Activated CD4-positive, alpha-beta T cell treated with anti-CD3 and anti-CD28 coated beads, Interleukin-2, amount 50 U/mL, for 1 hour (primary cell): ENCODE measurements at places on chromosomes 2 and 18.

- DNase-seq, result no peak
Measured at GRCh38 chr2:41972819-41973218, 75.0 kb upstream of the PKDCC start.

GRCh38 chr2:53787614-53788289, 908 bp downstream of the ERLEC1 start:
- no peak for DNase-seq

GRCh38 chr2:230921806-230922595, 3.0 kb downstream of the GPR55 start:
- DNase-seq, result no peak

DNA sequence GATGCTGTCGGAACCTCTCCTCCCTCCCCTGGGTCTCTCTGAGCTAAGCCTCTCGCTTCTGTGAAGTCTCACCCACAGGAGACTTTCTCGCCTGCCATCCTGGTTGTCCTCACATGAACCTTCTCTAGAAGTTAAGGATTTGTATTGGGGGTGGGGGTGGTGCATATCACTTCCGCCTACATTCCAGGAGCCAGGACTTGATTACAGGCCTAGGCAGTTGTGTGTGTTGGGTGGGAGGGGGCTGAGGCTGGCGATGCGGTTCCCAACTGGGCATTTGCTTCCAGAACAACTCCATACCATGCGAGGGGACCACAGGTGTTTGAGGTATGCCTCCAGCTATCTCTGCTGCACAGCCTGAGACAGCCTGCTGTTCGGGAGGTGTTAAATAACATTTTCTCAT, 56.8 kb upstream of the MGAT4A start:
- no peak for DNase-seq

GRCh38 chr2:46179037-46179621, 118.1 kb upstream of the EPAS1 start:
- DNase-seq, result peak; percentile 51

- DNase-seq, result no peak
Measured at GRCh38 chr2:170930991-170931266, 1.9 kb downstream of the GORASP2 start.

- no peak for DNase-seq
Measured at GRCh38 chr2:33322612-33323011, 153.8 kb upstream of the RASGRP3 start.

DNA sequence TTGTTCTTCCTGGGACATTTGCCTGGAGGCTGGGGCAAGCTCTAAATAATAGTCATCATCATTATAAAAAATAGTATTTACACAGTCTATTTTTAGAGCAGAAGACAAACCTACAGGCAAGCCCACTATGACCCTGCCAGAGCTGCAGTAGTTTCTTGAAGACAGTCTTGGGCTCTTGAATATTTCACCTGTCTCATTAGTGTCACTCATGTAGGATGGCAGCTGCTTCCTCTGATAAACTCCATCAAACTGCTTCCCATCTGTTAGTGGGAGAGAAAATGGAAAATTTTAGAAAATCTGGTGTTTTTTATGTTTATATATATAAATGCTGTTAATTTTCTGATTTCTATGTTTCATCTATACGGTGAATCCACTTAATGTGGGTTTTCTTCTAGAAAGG, 8.5 kb upstream of the CYRIA start:
- no peak for DNase-seq

- no peak for DNase-seq
Measured at GRCh38 chr2:50765146-50765545, 266.8 kb downstream of the NRXN1 start.

DNA sequence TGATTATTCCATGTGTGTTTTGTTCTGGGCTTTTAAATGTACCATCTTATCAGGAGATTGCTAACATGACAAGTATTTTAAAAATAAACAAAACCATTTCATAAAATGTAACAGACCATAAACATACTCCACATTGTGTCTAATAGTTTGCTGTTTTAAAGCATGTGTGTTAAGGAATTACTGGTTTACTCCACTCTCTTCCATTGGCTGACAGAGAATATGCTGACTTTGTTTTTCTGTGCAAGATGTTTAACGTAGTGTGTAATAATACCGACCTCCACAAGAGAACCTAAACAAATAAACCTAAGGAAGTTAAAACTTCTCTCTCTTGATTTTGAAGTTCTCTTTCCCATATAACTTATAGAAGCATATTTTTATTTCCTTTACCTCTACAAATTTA, 17.0 kb upstream of the TMEM18 start:
- no peak for DNase-seq

- no peak for DNase-seq
Measured at GRCh38 chr2:237171881-237172280, 86.2 kb downstream of the COPS8 start.

- DNase-seq, result no peak
Measured at GRCh38 chr2:118056165-118056534, 32.1 kb upstream of the INSIG2 start.

GRCh38 chr2:2834516-2835254, 503.6 kb upstream of the MYT1L start:
- no peak for DNase-seq

DNA sequence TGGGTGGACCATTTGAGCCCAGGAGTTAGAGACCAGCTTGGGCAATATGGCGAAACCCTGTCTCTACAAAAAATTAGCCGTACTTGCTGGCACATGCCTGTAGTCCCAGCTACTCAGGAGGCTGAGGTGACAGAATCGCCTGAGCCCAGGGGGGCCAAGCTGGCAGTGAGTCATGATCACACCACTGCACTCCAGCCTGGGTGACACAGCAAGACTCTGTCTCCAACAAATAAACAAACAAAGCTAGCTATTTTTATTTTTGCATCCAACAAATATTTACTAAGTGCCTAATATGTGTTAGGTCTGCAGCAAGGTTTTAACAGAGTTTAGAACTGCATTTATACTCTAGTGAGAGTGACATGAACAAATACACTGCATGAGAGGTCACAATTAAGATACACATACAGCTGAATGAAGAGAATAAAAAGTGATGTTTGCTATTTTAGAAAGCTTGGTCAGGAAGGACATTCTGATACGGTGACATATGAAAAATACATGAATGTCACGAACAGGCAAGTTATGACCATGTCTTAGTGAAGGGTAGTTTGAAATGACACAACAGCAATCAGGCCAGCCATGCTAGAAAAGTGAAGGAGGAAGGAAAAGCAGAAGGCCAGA, 83.2 kb upstream of the FRZB start:
- DNase-seq, result no peak

GRCh38 chr2:8682719-8683667, 1.1 kb downstream of the ID2 start:
- DNase-seq, result peak; percentile 46

- DNase-seq, result no peak
Measured at GRCh38 chr18:20996418-20996817, 115.2 kb downstream of the ROCK1 start.

DNA sequence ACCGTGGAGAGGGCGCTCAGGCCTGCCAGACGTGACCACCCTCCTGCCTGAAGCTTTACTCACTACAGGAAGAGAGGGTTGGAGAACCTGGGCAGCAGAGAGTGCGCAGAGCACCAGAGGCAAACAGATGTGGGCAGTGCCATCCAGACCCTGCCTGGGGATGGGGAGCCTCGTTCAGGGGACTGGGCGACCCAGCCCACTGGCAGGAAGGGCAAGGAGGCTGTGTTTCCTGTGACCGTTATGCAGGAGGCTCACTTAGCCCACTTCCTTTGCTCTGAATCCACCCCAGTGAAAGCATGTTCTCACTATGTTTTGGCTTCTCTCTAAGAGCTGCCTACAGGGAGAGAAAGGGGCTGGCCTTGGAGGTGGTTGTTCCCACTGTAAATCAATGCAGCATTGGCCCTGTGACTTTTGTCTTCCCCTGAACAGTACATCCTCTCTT, 23.0 kb upstream of the ACKR3 start:
- no peak for DNase-seq

DNA sequence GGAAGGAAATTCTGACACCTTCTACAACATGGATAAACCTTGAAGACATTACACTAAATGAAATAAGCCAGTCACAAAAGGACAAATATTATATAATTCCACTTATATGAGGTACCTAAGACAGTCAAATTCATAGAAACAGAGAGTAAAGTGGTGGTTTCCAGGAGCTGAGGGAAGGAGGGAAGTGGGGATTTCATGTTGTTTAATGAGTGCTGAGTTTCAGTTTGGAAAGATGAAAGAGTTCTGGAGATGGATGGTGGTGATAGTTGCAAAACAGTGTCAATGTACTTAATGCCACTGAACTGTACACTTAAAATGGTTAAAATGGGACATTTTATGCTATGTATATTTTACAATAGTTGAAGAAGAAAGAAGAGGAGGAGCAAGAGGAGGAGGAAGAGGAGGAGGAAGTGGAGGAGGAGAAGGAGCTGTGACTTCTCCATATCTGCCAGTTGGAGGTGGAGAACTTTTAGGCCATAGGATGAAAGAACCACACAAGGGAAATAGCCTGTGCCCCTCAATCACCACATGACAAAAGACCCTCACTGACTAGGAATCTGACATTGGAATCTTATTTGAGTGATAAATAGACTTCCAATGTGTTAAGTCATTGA, 55.3 kb upstream of the LGALSL start:
- DNase-seq, result no peak

DNA sequence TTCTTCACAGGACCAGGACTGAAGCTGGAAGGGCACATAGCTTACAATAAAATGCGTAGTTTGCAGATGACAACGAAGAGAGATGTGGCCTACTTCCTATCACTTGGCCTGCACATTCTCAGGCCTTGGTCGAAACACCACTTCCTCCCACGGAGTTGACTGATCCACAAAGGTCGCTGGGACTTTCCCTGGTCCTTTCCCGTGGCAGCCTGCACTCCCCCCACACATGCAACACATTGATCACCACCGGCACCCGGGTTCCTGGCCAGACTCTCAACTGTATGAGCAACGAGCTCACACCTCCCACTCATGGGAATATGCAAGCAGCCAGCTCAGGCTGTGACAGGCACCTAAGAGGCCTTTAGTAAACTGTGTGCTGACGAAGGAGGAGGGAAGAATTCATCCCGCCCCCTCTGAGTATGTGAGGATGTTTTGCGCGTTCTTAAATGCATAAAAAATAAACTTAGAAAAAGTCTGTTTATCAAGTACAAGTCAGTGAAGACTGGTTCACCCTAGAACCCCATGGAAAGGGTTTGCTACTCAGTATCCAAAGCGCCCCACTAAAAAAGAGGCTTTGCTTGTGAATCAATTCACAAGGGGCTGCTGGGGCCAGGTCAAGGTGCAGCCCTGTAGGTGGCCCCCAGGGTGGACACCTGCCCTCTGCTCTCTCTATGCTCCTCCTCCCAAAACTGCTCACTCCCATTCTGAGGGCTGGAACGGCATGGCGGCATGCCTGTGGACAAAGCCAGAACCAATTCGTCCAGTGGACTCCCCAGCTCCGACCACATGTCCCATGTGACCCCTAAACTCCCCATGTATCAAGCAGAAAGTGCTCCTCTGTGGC, 154.3 kb downstream of the EIPR1 start:
- peak; percentile 62 for DNase-seq

DNA sequence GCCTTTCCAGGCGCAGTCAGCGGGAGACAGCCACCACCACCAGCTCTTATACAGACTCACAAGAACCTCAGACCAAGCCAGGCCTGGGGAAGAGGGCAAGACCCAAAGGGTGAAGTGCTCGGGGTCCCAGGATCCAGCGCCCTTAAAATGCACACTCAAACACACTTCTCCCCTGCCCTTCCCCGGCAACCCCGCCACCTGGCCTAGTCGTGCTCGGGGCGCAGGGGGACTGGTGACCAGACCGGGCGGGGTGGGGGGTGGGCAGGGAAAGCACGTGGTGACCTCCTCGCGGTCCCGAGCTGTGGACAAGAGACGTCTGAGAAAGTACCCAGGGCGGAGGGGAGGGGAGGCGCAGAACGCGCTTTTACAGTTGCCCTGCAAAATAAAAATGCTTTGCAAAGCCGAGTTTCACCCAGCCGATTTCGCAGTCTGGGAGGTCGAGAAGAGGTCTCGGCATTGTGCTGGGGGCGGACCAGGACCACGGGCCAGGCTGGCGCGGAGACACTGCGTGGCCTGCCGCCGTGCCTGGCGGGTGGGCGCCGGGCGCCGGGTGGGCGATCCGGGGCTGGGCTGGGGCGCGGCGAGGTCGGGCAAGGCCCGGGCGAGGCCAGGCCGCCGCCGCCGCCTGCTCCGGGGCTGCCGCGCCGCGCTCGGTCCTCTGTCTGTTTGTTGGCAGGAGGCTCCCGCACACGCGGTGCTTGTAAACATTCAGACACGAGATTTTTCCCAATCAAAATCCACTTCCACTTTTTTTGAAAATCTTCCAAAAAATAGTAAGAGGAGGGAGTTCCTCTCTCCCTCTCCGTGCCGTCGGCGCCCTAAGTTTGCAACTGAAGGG, 2.0 kb downstream of the BCL11A start:
- no peak for DNase-seq

GRCh38 chr2:64391424-64391823, 62.5 kb upstream of the LGALSL start:
- no peak for DNase-seq

DNA sequence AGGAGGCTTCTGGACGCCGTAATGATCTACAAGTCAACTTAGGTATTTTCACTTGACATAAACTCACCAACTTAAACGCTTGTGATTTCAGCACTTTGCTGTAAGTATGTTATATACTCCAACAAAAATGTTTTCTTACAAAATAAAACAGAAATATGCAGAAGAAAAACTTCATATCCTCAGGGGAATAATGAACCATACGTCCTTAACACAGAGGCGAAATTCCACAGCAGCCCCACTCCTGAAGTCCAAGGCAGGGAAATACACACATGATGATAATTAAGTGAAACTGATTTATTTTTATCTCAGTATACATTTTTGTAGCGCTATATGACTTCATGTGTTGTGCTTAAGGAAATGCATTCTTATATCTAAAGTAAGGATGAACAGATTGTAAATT, 335.4 kb upstream of the VWC2L start:
- DNase-seq, result no peak

DNA sequence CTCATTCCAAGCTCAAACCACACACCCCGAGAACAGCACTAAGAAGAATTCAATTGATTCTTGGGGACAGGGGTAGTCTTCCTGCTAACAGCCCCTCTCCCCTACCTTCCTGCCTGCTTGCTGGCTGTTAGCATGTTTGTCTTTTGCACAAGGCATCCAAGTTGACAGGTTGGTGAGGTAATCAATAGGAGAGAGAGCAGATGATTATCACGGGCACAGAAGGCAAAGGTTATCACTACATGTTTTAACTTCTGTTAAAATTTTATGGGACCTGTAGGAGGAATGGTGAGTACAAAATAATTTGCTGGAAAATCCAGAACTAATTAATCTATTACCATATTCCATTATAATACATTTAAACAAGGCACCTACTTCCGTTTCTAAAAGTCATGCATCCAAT, 442.1 kb upstream of the TCF4 start:
- no peak for DNase-seq

- no peak for DNase-seq
Measured at GRCh38 chr2:165114346-165114939, 89.4 kb downstream of the SCN3A start.

DNA sequence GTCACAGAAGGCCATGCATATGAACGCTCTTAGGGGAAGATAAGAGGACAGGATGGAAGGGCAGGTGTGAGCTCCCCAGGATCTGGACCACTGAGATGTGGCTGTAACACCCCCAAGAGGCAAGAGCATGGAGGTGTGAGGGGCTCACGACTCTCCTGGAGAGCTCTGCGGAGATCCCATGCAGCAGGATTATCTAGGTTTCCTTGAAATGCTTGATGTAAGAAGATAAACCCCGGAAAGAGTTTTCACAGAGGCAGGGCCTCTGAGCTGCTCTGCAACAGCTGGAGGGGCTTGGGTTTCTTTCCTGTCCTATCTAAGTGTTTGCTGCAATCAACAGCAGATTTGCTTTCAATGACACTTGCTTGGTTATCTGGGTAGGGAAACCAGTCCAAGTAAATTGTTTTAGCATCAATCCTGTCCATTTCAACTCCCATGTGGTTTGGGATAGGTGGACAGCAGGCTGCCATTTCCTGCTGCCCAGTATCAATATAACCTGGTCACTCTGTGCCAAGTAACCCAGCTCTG, 138.9 kb downstream of the SMAD2 start:
- no peak for DNase-seq
